Left renal pelvis (tissue), 4 donors: ENCODE measurements at places on chromosomes 12 and 14. TPM values are rescaled to one million over a fixed set of nuclear protein-coding genes. Genes with fewer than 3 reads are reported as not detected.

The ERP27 gene
- polyA plus RNA-seq: 25.6 TPM

The EIF2S3B gene
- polyA plus RNA-seq: 0.56 TPM

- DNase-seq: no peak
These were observed 274.1 kb upstream of the DAAM1 start for GRCh38 chr14:58914279-58914855.

DNA sequence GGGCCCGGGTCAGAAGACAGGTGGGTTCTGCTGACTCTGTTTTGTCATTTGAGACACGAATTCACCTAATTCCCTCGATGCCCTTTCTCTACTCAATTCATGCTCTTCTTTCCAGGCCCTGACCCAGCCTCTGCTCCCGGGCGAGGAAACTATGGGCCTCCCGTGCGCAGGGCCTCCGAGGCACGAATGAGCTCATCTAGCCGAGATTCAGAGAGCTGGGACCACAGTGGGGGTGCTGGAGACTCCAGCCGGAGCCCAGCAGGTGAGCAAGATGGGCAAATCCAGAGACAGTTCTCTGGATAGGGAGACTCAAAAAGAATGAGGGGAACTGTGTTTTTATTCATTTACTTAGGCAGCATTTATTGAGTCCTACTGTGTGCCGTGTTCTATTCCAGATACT lies 37.0 kb upstream of the OAS1 start:
- no peak for DNase-seq
